Lower leg skin (tissue), 4 donors: ENCODE measurements at places on chromosomes 7 and 10. TPM values are rescaled to one million over a fixed set of nuclear protein-coding genes. Genes with fewer than 3 reads are reported as not detected.

GRCh38 chr7:106031300-106032035, 68.4 kb downstream of the CDHR3 start:
- no peak for DNase-seq

TDRD1 gene
- 0.15 TPM for total RNA-seq

PKD1L1 gene
- total RNA-seq = 0.08 TPM

- no peak for DNase-seq
These were observed 648.5 kb upstream of the LRRN3 start for GRCh38 chr7:110442381-110442837.

SLC18A3 gene
- total RNA-seq = not detected

NEUROG3 gene
- not detected for total RNA-seq

RELN gene
- total RNA-seq = 3.5 TPM

DNA sequence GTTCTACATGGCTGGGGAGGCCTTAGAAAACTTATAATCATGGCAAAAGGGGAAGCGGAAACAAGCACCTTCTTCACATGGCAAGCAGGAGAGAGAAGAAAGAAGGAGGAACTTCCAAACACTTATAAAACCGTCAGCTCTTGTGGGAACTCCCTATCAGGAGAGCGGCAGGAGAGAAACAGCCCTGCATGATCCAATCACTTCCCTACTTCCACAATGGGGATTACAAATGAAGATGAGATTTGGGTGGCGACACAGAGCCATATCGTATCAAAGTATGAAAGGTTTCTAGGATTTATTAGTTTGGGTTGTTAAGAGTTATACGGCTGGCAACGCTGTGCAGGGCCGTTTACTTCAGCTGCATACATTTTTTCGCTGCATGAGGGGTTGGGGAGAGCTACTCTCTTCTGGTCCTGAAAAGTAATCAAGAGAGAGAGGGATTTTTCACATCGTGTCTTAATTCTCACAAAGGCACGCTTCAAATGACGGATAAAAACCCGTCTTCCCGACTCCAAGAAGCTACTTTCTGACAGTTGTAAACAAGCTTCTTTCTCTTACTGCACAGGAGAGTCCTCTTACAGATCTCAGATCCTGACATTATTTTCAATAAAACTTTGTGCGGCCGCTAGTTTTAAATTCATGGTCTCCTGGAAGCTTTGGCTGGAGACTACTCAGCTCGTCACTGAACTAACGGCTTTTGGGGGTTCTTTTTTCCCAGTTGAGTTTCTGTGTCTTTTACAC, 751 bp upstream of the GTPBP10 start:
- no peak for DNase-seq

- no peak for DNase-seq
These were observed 23.4 kb upstream of the GRB10 start for GRCh38 chr7:50806143-50806542.

DNA sequence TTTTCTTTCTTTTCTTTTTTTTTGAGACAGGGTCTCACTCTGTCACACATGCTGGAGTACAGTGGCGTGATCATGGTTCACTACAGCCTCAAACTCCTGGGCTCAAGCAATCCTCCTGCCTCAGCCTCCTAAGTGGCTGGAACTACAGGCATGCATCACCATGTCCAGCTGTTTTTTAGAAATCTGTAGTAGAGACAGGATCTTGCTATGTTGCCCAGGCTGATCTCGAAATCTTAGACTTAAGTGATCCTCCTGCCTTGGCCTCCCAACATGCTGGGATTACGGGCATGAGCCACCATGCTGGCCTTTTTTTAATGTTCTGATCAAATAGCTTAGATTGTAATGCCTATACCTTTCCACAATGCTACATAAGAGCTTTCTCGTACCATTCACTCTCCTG, 107.0 kb upstream of the KCTD7 start:
- no peak for DNase-seq

OPALIN gene
- not detected for total RNA-seq

ATOH7 gene
- total RNA-seq = 0.38 TPM

- DNase-seq = no peak
These were observed 663.4 kb downstream of the INHBA start for GRCh38 chr7:41039386-41039953.

GRCh38 chr10:80569131-80569895, 31.6 kb downstream of the SH2D4B start:
- DNase-seq = peak; percentile 57

GRCh38 chr10:2921956-2922680, 145.2 kb upstream of the PFKP start:
- DNase-seq = no peak

GRCh38 chr10:110221721-110222261, 14.4 kb downstream of the MXI1 start:
- peak; percentile 93 for DNase-seq

DNA sequence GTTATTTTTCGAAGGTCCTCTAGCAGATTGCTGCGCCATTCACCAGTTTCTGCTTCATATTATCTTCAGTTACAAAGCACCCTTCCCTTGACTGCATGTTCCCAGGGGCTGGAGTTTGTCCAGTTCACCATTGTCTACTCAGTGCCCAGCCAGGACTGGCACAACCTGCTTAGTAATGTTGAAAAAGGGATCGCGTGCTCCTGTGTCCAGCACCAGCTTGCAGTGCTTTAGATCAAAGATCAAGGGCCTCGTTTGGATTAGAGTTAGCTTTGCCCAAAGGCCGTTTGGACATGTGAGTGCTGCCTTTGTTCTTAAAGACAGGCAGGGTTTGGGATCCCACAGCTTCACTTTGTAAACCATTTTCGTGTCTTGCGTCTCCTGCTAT, 867 bp downstream of the ATP6V0E2 start:
- DNase-seq = no peak

- DNase-seq = no peak
These were observed 66.8 kb downstream of the PPP1R3C start for GRCh38 chr10:91566115-91566514.

OGDHL gene
- total RNA-seq = 0.10 TPM

DNA sequence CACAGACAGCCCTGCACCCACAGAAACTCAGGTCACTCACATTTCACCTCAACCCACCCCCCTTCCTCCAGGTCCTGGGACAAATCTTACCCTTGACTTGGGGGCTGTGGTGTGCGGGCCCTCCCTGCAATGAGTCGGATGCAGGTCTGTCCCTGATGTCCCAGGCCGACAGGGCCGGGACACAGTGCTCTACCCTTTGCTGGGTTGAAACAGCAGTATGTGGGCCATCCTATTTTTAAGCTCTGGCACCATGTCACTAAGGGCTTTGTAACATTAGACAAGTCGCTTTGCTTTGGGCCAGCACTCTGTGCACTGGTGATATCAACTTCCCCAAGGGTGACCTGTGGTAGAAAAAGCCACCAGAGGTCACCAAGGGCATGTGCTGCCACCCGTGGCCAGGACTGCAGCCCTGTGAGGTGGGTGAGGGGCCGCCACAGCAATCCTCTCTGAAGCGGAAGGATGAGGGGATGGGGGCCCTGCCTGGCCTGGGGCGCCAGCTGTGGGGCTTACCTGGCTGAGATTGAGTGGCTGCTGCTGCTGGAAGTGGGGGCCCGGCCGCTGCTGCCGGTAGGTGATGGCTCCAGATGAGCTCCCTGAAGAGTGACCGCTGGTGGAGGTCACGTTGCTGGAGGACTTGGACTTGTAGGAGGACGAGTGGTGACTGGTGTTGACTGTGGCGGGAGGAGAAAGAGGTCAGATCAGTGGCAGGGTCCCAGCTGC, 51.3 kb downstream of the CLEC2L start:
- no peak for DNase-seq

DNA sequence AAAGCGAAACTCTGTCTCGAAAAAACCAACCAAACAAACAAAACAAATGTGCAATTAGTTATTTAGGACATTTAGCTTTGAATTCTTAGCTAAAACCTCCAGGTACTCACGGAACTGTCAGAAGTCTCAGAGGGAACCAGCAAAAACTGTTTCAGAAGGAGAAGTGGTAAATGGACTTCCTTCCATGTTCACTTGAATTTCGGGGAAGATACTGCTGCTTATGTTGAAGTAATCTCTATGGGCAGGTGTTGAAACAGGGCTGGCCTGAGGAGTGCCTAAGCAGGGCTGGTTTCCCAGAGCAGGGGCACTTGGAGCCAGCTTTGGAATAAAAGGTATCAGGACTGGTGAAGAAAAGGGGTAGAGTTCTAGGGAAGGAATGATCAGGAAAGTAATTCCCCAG, 2.4 kb upstream of the EXOC6 start:
- DNase-seq = no peak

DNA sequence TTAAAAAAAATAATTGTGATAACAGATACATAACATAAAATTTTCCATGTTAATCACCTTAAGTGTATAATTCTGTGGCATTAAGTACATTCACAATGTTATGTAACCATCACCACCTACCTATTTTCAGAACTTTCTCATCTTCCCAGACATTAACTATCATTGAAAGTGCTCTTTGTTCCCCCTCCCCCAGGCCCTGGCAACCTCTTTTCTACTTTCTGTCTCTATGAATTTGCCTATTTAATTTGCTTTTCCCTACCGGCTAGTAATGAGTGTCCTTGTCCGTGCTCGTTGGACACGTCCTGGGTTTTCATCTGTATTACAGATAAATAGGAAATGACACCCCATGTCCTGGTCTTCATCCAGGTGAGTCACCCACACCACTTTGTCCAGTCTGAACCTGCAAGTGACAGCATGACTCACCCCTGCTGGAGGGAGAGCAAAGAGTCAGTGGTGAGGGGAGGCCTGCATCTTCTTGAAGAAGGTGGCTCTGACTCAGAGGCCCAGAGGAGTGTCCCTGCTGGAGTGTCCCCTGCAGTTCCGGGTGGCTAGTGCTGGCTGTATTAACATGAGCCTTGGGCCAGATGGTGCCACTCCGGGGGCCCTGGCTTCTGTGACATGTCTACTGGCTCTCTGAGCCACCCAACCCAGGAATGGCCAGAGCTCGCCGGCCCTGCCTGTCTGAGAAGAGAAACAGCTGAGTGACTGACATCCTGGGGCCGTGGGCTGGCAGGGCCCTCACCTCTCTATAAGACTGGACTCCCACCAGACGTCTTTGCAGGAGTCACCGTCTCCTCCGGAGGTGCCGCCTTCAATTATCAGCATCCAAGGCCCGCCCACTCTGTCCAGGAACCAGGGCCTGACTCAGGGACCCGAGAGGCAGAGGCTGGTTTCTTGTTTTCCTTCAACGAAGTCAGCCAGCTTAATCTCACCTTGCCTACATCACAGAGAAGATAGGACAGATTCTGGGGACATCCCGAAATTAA, 503.2 kb upstream of the MKI67 start:
- no peak for DNase-seq

GRCh38 chr10:118922226-118922625, 107.3 kb upstream of the NANOS1 start:
- DNase-seq = no peak

GRM3 gene
- not detected for total RNA-seq

SPDYE2B gene
- not detected for total RNA-seq

- no peak for DNase-seq
These were observed 54.4 kb downstream of the ZNF503 start for GRCh38 chr10:75347186-75347585.

DNA sequence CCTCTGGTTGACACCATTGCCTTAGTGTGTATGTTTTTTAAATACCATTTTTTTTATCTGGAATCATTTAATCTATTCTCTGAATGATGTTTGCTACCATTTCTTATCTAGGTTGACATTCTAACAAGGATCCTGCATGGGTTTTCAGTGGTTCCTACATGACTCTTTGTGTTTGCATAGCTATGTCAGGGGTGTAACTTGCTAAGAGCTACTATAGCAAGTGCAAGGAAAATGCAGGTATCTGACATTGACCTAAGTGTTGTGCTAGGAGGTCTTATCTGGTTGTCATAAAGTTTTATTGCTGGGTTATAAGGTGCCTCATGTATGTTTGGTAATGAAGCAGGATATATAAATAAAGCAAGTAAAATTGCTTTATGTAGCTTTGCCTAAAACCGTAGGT, 183.2 kb downstream of the PLXDC2 start:
- no peak for DNase-seq

GRCh38 chr7:20417675-20418382, 87.1 kb downstream of the ITGB8 start:
- DNase-seq = no peak

- DNase-seq = no peak
These were observed 45.6 kb downstream of the ZNF438 start for GRCh38 chr10:30986053-30986555.

DNA sequence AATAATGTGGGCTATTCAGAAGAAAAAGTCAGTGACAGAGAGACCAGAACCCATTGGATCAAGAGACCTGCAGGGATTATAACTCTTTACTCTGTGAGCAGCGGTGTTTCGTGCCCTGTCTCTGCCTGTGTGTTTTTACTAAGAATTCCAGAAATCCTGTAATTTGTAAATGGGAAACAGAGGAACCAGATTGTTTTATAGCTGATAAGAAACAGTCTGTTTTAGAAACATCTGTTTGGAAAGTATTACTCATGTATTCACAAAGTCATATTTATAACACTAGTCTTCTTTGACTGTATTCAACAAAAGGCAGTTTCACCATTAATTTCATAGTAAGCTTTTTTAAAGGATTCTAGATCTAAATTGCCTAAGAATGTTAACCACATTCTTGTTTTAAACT, 30.0 kb upstream of the VDAC2 start:
- no peak for DNase-seq
